ENCODE measurements at places on chromosomes 4 and X.

GRCh38 chr4:188821500-188821899, 682.3 kb downstream of the TRIML1 start:
- DNase-seq, result no peak

- no peak for DNase-seq
Measured at GRCh38 chr4:26120098-26120825, 200.6 kb upstream of the RBPJ start.

GRCh38 chr4:127143460-127144195, 489.1 kb upstream of the INTU start:
- no peak for DNase-seq

GRCh38 chr4:7775396-7775795, 164.3 kb downstream of the AFAP1 start:
- DNase-seq, result no peak

DNA sequence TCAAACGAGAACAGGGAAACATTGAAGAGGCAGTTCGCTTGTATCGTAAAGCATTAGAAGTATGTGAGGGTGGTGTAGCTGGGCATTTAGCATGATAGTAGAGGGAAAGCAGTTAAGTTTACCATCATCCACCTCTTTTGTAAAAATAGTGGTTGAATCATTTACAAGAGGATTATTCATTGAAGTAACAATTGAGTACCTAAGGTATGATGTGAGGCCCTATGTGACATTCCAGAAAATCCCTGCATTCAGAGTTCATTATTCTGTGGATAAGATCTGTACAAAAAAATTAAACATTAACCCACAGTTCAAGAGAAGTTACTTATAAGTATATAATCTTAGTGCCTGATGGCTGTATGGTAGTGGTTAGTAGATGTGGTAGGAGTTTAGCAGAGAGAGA, 22.2 kb upstream of the GCNA start:
- no peak for DNase-seq

DNA sequence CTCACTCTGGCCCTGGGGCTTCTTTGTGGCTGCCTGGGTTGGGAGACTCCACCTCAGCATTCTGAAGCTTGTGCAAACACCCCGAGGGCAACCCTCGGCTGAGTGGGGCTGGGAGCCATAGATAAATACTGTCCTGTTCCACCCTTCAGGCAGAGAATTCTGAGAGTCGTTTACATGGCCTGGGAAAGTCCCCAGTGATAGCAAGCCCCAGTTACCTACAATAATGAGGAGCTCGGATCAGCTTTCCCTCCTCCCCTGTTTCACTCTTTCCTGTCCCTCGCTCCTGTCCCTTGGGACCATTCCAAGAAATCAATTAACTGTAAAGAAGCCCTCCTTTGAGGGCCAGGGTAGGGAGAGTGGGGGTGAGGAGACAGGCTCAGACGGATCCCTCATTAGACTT, 31.6 kb upstream of the DDX3X start:
- DNase-seq, result no peak

- no peak for DNase-seq
Measured at GRCh38 chr4:18815779-18816173, 794.2 kb upstream of the LCORL start.

DNA sequence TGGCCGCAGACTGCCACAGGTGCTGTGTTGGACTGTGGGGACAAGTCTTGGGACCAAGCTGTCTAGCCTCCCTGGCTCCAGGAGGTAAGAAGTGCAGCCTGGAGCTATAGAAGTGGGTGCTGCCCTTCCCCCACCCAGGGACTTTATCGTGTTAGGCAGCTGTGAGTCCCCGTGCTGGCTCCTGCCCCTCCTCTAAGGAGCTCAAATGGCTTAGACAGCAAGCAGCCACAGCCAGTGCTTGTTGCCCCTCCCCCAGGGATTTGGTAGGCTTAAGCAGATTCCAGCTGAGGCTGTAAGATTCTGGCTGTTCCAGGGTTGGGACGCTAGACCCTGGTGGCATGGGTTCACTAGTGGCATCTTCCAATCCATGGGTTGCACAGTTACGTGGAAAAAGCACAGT, 979.4 kb upstream of the PCDH10 start:
- no peak for DNase-seq

GRCh38 chr4:186701273-186701672, 22.4 kb downstream of the FAT1 start:
- no peak for DNase-seq

GRCh38 chr4:178205826-178206225, 763.6 kb upstream of the AGA start:
- no peak for DNase-seq

DNA sequence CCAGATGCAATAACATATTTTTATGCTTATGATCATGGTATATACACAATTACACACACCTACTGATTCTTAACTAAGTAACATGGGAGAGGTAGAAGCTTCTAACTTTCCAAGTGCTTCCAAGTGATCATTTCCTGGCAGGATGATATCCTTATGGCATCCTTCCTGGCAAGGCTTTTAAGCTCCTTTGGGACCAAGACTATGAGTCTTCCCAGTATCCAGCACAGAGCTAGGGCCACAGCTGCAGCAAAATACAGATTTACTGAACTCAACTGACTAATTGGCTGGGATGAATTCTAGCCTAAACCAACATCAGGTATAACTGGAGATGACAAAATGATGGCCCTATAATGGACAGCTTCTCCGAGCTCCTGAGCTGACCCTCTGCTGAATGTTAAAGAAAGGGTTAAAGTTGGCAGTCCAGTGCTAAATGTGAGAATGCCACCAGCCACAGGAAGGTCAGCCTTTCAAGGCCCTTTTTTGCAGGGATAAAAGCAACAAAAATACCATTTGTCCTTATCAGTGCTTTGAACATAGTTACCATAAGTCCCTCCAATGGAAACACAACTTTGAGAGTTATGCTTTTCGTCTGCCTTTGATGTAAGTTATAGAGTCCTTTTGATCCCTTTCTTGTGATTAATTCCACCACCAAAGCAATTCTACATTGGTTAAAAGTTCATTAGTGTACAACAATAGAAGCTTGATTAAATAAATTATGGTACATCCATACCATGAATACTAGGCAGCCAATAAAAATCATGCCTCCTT, 73.4 kb downstream of the MGST2 start:
- DNase-seq, result no peak

DNA sequence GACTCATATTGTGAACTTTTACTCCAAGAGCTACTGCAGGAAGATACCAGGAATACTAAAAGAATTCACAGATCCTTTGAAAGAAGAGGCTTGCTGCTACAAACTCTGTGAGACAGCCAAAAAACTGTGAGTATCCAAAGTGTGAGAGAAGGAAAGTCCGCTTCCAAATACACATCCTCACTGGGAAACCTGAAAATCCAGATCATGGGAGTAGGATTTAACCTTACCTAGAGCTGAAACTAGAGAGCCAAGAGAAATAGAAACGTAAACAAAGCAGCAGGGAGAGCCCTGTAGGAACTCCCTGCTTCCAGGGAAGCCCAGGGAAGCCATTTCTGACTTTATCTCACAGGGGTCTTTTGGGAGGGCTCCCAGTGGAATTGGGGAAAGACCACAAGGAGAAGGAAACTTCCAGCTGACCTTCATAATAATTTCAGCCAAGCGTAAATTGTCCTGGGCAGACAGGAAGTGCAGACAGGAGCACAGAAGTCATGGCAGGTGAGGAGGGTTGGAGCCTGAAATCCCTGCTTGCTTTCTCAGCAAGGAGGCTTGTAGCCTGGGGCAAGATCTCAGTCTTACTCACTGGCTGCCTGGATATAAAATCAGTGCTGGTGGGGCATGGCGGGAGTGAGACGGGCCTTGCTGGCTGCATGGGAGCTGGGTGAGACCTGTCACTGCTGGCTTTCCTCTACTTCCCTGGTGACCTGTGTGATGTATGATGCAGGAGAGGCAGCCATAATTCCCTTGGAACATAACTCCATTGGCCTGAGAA, 26.2 kb upstream of the NFKB1 start:
- no peak for DNase-seq

- DNase-seq, result peak; percentile 21
Measured at GRCh38 chrX:15973299-15973698, 118.7 kb upstream of the AP1S2 start.

DNA sequence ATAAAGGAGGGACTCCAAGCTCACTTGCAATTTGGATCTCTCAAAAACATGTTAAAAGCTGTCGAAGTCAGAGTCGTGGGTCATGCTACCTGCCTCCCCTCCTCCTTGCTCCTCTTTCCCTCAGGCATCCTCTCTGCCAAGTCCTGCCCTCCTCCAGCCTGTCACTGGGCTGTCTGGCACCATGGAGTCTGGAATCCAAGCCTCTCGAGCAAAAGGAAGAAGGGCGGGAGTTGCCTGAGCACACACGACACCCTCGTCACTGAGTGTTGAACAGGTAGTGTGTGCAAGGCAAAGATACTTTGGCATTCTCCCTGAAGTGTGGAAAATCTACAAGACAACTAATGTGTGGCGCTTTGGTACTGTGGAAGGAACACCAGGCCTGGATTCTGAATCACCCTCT, 62.2 kb downstream of the HAUS3 start:
- DNase-seq, result no peak

- no peak for DNase-seq
Measured at GRCh38 chr4:77044461-77045150, 31.2 kb downstream of the CCNI start.

- DNase-seq, result no peak
Measured at GRCh38 chrX:21156632-21157031, 217.6 kb upstream of the CNKSR2 start.

DNA sequence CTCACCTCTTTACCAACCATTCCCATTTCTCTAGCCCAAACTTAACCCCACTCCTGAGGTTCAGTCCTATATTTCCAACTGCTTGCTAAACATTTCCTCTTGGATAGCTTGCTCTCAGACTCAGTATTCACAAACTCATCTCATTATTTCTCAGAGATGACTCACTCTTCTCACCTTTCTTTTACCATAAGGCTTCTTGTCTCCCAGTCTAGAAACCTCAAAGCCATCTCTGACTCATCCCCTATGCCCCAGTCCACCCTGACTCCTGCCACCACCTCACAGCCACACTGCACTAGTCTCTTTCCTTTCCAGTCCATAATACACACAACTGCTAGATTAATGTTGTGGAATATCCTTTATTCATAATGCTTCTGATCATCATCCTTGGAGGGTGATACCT, 4.8 kb downstream of the FRMPD3 start:
- no peak for DNase-seq

- DNase-seq, result no peak
Measured at GRCh38 chr4:7924163-7924562, 15.5 kb downstream of the AFAP1 start.

DNA sequence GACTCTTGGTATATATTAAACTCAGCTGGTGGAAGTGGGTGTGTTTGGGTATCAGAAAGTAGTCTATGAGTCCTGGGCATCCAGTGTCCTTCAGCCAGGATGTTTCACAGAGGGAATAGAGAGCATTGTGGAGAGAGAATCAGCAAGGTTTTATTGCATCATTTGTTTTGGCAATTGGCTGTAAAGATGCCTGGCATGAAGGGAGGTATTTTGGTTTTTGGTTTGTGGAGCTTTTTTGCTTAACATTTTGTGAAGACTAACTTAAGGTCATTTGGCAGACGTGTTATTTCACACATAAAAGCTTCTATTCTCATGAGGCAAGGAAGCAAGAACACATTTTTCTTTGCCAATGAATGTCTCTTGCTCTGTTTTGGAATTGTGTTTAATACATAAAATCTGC, 71.1 kb downstream of the DCLK2 start:
- no peak for DNase-seq

- no peak for DNase-seq
Measured at GRCh38 chr4:79634111-79634510, 226.1 kb upstream of the GK2 start.

GRCh38 chrX:34503119-34503518, 154.0 kb downstream of the TMEM47 start:
- no peak for DNase-seq

GRCh38 chr4:188328966-188329365, 189.7 kb downstream of the TRIML1 start:
- no peak for DNase-seq

DNA sequence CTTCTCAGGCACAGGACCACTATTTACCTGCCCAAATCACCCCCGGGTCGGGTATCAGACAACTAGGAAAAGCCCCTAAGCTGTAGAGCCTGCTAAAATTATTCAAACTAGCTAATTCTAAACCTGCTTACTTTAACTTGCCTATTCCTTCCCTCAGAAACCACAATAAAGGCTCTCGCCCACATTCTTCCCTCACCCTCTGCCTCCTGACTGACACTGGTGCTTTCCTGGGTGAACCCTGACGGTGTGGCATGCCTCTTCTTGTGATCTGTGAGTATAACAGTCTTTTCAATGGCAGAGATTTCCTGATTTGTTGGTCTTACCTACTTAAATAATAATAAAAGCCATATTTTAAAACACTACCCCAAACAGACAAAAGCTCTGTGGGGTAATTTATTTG, 242.1 kb upstream of the ZCCHC13 start:
- no peak for DNase-seq

DNA sequence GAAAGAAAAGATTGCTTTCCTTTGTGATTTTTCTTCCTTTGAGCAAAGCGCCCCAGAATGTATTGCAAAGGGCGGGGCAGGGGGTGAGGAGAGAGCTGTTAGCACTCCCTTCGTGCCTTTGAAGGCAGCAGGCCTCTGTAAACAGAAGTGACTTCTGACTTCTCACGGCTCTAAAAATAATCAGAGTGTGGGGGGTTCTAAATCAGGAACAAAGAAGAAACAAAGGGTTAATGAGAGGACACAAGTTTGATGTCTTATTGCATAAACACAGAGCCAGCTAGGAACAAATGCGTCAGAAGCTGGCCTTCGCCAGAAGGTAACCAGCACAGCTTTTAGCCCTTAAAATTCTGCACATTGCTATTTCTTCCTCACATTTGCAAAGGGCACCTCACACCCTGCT, 626.2 kb downstream of the MID1IP1 start:
- peak; percentile 60 for DNase-seq

GRCh38 chr4:86657910-86658309, 63.8 kb downstream of the PTPN13 start:
- DNase-seq, result no peak

DNA sequence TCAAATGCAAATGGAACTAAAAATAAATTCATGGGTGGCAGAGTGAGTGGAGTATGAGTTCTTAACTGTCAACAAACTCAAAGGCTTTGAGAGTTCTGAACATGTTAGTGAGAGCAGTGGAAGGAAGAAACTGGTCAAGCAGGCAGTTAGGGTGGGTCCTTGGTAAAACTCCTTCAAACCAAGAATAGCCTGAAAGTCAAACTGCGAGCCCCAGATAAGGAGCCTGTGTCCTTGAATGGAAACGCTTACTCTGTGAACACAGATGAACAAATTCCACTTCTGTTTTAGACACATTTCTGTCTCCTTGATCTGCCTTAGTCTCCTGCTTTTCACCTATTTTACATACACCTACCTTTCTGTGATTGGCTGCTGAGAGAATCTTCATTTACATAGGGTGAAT, 129.4 kb upstream of the PCDH18 start:
- DNase-seq, result no peak

GRCh38 chr4:3531318-3531878, 824 bp downstream of the LRPAP1 start:
- DNase-seq, result no peak
